ENCODE measurements at places on chromosomes 12 and 14. TPM values are rescaled to one million over a fixed set of nuclear protein-coding genes. Genes with fewer than 3 reads are reported as not detected.

DNA sequence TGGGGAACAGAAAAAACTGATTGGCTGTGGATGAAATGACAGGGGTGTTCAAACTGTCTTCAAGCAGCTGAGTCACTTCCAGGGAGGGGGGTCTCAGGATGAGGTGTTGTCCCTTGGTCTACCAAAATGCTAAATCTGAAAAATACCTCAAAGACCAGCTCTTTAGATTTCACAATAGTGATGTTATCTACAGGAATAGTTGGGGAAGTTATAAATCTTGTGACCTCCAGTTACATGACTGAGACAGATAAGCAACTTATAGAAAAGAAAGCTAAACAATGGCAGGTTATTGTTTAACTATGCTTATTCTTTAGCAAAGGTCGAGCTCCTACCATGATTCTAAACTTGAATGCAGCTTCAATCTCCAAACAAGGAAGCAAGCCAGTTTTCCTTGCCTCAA, 125.4 kb downstream of the SYT10 start:
- no peak for DNase-seq

- DNase-seq, result no peak
These were observed 49.5 kb upstream of the DLK1 start for GRCh38 chr14:100677152-100677551.

GRCh38 chr12:118249547-118249946, 113.6 kb downstream of the PEBP1 start:
- no peak for DNase-seq

- DNase-seq, result no peak
These were observed 57.2 kb downstream of the RIN3 start for GRCh38 chr14:92570674-92571262.

KRT80 gene
- 1.3 TPM for total RNA-seq
